Right atrium auricular region (tissue), 2 donors: ENCODE measurements at places on chromosomes 7 and 10.

GRCh38 chr7:28024786-28025334, 155.7 kb downstream of the JAZF1 start:
- DNase-seq = no peak

GRCh38 chr7:99010281-99010680, 131.9 kb downstream of the TRRAP start:
- no peak for DNase-seq

DNA sequence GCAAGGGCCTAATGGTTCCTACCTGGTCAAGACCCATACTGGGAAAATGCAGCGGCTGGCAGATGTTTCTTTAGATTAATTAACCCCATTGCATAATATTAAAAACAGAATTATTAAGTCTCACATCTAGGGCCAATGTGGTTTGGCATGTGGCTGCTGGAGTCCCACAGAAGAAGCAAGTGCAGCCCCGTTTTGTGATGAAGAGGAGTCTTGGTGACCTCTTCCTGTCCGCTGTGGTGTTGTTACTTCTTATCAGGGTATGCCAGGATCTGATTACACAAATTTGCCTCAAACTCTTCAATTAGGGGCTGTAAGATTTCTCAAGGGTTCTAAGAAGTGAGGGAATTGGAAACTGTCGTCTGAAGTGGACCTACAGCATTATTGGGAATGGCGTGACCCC, 240.3 kb downstream of the SEC23IP start:
- DNase-seq = no peak

DNA sequence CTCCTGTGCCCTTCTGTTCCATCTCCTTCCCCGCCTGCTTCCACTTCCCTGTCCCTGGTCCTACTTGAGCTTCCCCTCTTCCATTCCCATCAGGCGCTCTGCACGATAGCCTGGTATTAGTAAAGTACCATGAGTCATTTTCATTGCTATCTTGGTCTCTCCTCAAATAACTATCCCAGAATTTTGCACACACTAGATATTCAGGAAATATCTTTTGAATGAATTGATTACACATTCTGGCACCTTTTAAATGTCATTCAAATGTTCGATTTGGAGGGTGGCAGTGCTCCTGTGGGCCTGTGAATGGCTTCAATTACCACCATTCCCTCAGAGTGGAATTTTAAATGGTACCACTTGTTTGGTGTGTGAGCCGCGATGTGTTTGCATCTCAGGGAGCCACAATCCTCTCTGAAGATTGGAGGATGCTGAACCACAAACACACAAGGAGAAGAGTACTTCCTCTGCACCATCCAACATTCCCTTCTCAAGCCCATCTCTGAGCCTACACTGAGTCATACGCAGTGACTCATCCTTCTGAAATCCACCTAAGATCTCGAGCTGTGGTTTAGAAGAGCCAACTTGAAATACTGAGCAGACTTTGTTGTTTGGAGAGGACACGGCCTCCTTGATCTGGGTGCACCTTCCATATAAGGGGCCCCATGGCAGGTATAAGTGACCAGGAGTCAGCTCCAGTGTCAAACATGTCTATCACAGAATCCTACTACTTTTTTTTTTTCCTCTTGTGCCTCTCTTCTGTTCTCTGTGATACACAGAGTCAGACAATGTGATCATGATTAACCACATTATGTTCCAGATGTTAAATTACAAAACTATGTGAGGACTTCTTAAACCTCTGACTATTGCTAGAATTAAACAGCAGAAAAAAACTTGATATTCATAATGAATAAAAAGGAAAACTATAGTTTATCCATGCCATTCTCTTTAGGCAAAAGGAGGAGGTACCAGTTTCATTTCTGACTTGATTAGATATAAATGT, 81.9 kb downstream of the BMPER start:
- DNase-seq = no peak

GRCh38 chr7:32957326-32958045, at the start of gene FKBP9:
Gene FKBP9 (plus strand): TSS chr7:32957440. CDS start chr7:32957574, 134 bp downstream.
- peak; percentile 66 for DNase-seq

- DNase-seq = no peak
Measured at GRCh38 chr10:118873091-118873737, 118.4 kb upstream of the CACUL1 start.

DNA sequence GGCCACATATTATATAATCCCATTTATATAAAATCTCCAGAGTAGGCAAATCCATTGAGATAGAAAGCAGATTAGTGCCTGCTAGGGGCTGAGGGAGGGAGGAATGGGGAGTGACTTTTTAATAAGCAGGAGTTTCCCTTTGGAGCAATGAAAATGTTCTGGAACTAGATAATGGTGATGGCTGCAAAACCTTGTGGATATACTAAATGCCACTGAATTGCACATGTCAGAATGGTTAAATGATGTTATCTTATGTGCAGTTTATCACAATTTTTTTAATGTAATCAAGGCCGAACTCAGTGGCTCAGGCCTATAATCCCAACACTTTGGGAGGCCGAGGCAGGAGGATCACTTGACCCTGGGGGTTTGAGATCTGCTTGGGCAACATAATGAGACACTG, 145.5 kb upstream of the AUTS2 start:
- no peak for DNase-seq

- DNase-seq = no peak
Measured at GRCh38 chr7:96669812-96670211, 39.8 kb downstream of the SEM1 start.

- DNase-seq = no peak
Measured at GRCh38 chr10:102069071-102069470, 3.9 kb downstream of the HPS6 start.

GRCh38 chr7:40646717-40647116, 511.9 kb downstream of the SUGCT start:
- DNase-seq = no peak

DNA sequence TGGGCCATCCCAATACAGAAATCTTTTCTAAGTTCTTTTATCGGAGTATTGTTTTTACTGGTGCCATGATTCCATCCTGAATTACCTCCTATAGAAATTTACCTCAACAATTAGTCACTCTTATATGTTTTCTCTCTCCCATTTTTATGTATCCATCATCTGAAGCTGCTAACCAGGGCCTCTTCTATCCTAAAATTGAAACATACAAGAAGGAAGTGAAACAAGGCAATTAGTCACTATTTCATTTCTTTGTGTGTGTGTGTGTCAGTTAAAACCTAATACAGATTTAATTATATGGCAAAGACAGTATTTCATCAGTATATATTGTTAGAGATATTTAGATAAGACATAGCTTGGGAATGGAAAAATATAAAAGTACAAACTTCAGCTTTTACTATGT, 148.4 kb upstream of the AHR start:
- DNase-seq = no peak

DNA sequence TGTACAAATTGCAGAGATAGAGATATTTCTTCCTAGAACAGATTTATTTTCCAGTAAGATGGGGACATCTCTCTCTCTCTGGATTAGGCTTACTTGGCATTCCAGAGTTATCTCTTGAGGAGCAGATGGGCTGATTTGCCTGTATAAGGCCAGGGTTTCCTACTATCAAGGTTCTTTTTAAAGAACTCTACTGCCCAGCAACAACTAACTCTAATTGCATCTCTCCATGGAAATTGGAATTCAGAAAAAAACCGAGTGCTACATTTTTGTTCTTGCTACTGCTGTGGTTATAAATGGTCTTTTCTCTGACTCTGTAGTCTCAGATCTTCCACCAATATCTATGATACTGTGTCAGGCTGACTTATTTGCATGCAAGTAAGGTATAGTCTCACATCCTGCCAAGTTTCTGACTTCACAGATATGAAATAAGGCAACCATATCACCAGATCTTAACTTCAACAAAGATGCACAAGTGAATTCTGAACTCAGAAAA, 161.1 kb downstream of the CRPPA start:
- no peak for DNase-seq

GRCh38 chr7:142133731-142134148, 22.2 kb downstream of the MGAM2 start:
- DNase-seq = no peak

- DNase-seq = no peak
Measured at GRCh38 chr7:26011039-26011696, 140.8 kb upstream of the NFE2L3 start.

- no peak for DNase-seq
Measured at GRCh38 chr7:106294334-106294733, 9.6 kb upstream of the NAMPT start.

- DNase-seq = no peak
Measured at GRCh38 chr7:36396150-36396549, 6.5 kb downstream of the ANLN start.

DNA sequence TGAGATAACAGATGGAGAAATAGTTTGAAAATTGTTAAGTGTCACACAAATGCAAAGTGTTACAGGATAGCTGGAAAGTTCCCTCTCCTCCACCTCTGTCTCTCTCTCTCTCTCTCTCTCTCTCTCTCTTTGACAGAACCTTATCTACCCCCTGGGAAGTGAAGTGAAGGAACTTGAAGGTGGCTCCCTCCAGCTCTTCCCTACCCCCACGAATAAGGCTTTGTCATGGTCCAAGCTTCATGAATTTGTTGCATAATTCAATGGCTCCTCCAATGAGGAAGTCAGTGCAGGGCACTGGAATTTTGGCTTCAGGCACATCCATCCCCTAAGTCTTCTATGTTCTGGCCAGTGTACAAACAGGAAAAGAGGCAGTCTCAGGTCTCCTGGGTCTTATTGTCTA, 66.4 kb downstream of the CDHR3 start:
- no peak for DNase-seq

DNA sequence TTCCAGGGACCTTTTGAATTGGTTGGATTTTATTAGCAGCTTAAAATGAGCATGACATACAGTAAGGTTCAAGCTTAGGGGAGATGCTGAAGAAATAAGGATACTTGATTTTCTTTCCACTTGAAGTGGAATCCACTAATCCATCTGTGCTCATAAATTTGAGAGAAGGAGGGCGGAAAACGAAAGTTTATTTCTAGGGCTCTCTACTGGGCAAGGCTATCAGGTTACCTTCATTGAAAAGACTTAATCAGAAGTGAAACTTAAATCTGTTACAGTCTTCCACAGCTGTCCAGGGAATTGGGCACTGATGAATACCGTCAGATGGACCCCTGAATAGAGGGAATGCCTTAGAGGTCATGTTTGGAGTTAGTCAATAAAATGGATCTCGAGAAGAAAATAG, 21.8 kb downstream of the AUTS2 start:
- no peak for DNase-seq

DNA sequence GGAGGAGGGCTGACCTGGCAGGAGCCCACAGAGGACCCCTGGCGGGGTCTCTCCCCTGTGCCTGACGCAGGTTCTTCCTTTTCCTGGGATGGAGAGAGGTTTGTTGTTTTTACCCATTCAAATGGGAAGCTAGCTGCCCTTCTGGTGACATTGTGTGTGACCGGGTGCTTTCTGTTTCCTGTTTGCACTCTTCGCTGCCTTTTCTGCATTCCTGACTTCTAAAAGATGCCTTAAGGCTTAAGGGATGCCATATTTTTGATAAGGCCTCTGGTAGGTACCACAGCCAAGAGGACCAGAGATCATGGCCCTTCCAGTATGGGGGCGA, 20.3 kb downstream of the ZNF783 start:
- no peak for DNase-seq

DNA sequence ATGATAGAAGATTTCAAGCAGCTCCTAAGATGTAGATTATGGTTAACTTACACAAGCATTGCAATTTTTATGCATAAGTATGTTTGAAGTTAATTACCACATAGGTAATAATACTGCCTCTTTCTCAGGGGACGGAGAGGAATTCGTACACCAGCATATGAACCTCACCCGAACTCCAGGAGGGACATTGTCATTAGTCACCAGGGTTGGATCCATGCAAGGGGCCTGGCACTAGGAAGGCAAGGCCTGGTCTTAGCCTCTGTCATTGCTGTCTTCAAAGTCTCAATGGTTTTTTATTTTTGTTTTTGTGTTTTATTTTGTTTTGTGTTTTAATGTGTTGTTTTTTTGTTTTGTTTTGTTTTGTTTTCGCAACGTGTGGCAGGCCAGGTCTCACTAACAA, 145.6 kb upstream of the PPP2R2D start:
- no peak for DNase-seq

DNA sequence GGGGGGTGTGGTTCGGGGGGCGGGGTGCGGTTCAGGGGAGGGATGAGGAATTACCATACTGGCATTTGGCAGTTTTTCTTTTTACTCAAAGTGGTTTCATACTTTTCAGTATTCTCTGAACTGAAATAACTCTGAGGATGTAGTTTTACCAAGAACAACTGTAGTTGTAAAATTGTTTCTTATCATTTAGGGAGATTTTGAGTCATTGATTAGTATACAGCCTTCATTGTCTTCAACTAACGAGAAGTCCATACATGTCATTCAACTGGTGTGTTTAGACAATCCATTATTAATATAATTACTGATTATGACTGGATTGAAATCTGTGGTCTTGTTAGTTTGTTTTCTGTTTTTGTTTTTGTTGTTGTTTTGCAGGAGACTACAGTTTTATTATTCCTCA, 40.8 kb downstream of the COPG2 start:
- DNase-seq = no peak
